ENCODE measurements at places on chromosomes 2 and 18.

GRCh38 chr2:19885791-19886190, 16.0 kb downstream of the TTC32 start:
- DNase-seq: no peak

- DNase-seq: no peak
Measured at GRCh38 chr18:11882636-11883035, 25.5 kb downstream of the MPPE1 start.

DNA sequence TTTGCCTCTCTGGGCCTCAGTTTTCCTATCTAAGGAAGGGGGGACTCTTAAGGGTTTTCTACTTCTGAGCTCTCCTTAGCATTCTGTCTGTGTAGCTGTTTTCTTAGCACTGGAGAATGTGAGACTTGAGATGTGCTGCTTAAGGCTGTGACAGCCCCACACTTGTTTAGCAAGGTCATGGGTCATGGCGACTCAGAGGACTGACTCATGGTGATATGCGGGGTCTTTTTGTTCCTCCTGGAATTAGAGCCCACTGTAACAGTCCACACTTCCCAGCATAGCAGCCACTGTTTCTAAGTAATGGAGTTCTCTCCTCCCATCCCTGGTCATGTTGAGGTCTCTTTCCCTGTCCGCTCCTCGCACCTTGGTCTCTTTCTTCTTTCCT, 4.1 kb upstream of the LPIN1 start:
- no peak for DNase-seq

DNA sequence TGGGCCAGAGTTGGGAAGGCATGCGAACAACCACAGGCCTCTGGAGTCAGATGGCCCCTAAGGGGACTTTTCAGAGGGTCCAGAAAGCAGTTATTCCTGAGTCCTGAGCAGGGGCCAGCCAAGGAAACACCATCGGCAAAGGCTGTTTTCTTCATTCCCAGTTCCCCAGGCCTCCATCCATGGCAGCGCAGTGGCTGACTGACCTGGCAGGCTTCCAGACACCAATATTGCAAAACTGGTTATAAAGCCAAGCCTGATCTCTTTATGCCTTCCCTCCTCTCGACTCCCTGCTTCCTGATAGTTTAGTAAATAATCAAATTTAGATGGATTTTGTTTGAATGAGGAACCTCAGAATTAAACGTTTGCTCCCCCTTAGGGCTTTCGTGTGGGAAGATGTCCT, 133.4 kb upstream of the ITGA6 start:
- no peak for DNase-seq

DNA sequence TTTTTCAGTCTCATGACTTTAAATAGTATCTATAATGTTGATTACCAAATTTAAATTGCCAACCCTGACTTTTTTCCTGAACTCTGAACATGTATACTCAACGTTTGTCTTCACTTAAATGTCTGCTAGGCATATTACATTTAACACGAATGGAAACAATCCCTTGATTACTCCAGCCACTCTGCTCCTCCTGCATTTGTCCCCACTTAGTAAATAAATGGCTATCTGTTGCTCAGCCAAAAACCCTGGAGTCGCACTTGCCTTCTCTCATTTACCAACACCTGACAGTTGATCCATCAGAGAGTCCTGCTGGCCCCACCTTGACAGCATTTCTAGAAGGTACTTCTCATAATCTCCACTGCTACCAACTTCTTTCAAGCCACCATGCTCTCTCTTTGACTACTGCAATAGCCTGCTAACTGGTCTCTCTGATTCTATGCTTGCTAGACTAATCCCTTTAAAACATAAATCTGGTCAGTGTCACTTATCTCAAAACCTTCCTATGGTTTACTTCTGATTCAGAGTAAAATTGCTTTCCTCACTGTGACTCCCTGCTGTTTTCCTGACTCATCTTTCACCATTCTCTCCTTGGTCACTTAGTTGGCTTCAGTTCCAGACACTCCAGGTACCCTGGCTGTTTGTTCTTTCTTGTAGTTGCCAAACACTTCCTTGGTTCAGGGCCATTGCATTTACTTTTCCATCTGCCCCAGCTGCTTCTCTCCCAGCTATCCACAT, 31.9 kb downstream of the SPAG16 start:
- no peak for DNase-seq

GRCh38 chr18:48037481-48038271, 107.2 kb upstream of the SMAD2 start:
- DNase-seq: no peak

DNA sequence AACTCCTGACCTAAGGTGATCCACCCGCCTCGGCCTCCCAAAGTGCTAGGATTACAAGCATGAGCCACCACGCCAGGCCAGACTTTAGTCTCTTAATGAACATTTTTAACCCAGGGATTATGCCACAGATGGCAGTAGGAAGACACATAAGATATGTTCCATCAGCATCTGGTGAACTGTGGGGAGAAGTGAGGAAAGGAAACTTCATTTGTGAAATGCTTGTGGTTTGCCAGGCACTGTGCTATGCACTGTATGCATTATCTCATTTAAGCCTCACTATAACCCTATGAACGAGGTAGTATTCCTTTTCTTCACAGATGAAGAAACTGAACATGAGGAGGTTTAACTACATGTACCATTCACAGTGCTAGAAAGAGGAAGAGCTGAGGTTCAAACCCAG, 29.3 kb downstream of the PTRHD1 start:
- DNase-seq: no peak

DNA sequence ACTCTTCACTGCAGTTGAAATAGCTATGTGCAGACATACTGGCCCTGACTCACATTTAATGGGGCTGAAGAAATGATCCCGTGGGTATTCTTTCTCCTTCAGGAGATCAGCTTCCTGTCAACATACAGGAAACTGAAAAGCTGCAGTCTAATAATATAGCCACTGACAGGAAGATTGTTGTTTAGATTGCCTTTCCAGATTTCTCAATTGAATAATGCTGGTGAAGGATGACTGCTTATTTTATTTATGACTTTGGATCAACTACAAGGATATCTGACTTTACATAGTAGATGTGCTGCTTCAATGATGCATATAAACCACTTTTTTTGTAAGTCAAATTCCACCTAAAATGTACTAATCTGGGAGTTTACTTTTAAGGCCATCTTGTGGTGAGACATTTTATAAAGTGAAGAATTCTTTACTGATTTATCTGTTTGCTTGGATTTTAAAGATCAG, 93.4 kb upstream of the MAP4K3 start:
- DNase-seq: no peak

DNA sequence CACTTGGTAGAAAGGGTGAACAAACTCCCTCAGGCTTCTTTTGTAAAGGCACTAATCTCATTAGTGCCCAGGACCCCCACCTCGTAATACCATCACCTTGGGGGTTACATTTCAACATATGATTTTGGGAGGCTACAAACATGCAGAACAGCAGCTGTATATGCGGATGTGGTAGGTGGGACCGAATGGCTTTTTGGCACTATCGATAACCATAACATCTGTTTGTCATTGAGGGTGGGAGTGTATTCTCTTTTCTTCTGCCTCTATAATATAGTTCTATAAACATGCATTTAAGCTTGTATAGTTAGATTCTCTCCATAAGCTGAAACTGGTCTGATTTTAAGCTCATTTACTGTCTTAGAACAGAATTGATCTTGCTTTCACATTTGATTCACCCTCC, 239.1 kb upstream of the BOD1L2 start:
- DNase-seq: no peak

DNA sequence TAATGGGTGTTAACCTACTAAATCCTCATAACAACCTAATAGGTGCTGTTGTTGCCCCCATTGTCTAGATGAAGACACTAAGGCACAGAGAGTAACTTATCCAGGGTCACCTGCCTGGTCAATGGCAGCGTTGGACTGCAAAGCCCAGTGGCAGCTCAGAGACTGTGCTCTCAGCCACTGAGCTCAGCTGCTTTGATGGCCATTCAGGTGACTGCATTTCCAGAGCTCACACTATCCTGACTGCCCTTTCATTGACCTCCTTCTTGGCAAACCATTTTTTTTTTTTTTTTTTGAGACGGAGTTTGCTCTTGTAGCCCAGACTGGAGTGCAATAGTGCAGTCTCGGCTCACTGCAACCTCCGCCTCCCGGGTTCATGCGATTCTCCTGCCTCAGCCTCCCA, 115.2 kb downstream of the MAPK4 start:
- DNase-seq: no peak

DNA sequence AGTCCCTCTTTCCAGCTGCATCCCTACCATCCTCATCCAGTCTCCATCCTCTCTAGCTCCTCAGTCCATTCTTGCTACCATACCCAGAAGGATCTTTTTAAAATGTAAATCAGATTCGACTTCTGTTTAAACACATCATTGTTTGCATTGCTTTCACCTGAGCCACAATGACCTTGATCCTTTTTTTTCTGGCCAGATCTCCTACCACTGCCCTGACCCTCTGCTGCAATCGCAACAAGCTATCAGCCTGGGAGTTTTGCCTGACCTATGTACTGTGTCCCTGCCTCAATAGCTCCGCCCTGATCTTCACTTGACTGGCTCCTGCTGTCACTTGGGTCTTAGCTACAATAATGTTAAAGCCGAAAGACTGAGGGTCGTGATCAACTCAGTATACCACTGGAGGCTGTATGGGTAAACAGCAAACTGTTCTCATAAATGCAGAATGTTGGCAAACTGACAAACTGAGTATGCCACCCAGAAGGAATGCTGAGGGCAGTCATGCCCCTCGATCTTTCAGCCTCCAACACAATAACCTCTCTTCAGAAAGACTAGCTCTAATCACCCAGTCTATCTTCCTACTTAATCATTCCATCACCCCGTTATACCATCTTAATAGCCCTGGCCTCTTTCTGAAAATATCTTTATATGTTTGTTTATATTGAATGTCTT, 2.6 kb upstream of the RBM43 start:
- DNase-seq: no peak

DNA sequence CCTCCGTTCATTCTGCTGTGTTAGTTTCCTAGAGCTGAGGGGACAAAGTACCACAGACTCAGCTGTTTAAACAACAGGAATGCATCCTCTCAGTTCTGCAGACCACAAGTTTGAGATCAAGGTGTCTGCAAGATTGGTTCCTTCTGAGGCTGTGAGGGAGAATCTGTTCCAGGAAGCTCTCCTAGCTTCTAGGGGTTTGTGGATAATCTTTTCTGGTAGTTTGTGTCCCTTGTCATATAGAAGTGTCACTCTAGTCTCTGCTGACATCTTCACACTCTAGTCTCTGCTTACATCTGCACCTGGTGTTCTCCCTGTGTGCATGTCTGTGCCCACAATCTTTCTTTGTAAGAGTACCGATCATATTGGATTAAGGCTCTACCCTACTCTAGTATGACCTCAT, 581.8 kb downstream of the RNF144A start:
- DNase-seq: no peak

DNA sequence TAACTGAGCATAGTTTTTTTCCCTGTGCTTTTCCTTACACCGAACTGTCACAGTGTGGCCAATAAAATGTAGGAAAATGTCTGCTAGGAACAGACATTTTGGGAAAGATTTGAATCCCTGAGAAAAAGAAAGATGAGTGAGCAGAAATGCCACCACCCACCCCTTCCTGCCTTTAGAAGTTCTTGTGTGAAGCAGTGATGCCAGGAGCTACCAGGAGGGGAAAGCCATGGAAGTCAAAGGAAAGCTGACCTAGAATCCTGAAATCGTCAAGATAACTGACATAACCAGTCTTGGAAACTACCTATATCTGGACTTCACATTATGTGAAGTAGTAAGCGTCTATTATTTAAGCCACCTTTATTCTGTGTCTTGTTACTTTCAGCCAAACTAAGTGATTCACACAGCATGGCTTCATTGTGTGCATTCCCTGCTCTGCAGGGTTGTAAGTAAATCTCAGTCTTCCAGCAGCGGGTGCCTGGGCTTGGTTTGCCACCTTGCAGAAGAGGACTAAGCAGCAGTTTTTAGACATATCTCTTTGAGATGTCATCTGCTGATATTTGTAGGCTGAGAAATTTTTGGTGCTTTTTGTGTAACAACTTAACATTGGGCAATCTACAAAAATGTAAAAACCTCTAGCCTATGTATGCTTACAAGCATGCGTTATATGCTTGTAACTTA, 11.2 kb upstream of the SPRED2 start:
- no peak for DNase-seq

DNA sequence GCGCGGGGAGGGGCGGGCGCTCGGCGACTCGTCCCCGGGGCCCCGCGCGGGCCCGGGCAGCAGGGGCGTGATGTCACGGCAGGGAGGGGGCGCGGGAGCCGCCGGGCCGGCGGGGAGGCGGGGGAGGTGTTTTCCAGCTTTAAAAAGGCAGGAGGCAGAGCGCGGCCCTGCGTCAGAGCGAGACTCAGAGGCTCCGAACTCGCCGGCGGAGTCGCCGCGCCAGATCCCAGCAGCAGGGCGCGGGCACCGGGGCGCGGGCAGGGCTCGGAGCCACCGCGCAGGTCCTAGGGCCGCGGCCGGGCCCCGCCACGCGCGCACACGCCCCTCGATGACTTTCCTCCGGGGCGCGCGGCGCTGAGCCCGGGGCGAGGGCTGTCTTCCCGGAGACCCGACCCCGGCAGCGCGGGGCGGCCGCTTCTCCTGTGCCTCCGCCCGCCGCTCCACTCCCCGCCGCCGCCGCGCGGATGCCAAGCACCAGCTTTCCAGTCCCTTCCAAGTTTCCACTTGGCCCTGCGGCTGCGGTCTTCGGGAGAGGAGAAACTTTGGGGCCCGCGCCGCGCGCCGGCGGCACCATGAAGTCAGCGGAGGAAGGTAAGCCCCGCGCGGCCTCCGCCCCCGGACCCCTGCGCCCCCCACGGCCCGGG, at the start of gene NFATC1:
TSS of gene NFATC1 (plus strand) at position 170 of the 644 bp plus-strand sequence. CDS start at position 465, 295 bp downstream.
- peak; percentile 73 for DNase-seq

GRCh38 chr2:187710791-187711521, 156.7 kb upstream of the TFPI start:
- DNase-seq: no peak

- DNase-seq: no peak
Measured at GRCh38 chr2:127134833-127135830, 28.2 kb upstream of the BIN1 start.

GRCh38 chr2:97701186-97701585, 12.2 kb upstream of the ZAP70 start:
- no peak for DNase-seq

DNA sequence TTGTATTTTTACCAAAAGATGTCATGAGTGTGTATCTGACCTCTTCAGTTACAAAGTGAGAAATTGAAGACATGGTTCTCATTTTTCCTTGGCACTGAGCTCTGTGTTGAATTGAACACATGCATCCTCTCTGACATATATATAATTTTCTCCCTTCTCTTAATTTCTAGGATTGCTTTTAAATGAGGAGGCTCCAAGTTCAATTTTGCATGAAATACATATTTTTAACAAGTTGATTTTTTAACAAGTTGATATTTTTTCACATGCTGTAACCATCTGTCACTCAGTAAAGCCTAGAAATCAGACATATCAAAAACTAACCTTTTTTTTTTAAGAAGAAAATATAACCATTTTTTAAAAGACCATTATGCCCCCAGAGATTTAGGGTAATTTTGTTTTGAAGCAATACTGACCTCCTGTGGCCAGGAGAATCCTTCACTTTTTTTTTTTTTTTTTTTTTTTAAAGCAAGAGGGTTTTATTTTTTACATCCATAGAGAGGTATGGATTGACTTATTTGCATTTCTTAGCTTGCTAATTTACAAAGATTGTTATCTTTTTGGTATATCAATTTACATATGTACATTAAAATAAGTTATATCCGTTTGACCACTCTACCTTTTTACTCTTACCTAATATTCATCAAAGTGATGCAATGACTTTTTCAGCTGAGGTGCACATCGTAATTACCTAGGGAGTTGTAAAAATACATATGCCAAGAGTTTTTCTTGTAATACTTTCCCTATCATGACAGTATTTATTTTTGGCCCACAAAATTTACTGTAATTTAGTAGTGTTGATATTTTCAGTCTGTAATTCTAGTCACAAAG, 161.8 kb downstream of the SOCS6 start:
- no peak for DNase-seq

All from activated T-helper 1 cell treated with anti-CD3 and anti-CD28 coated beads, Interleukin-2, amount 50 U/mL, for 16 hours (primary cell).